Large intestine (tissue), 12 donors: ENCODE measurements at places on chromosomes 3 and 15. TPM values are rescaled to one million over a fixed set of nuclear protein-coding genes. Genes with fewer than 3 reads are reported as not detected.

The TM4SF4 gene
- 56.5 TPM for polyA plus RNA-seq

The DUOXA2 gene
- polyA plus RNA-seq: not detected

The SRPRB gene
- 55.9 TPM for polyA plus RNA-seq

The PRR23A gene
- polyA plus RNA-seq: not detected

The HRH1 gene
- polyA plus RNA-seq: 1.4 TPM

The WNT7A gene
- 0.01 TPM for polyA plus RNA-seq

The CAMK2N2 gene
- 0.72 TPM for polyA plus RNA-seq

The SAMD7 gene
- polyA plus RNA-seq: not detected

The ENTPD3 gene
- polyA plus RNA-seq: 4.3 TPM

The CPB1 gene
- 1.9 TPM for polyA plus RNA-seq

The TRIM71 gene
- polyA plus RNA-seq: 3.6 TPM

The JAGN1 gene
- polyA plus RNA-seq: 49.5 TPM

The CISH gene
- polyA plus RNA-seq: 47.8 TPM

The WNT5A gene
- 11.4 TPM for polyA plus RNA-seq

The SOX14 gene
- not detected for polyA plus RNA-seq

The GOLGA8T gene
- 0.75 TPM for polyA plus RNA-seq

The SI gene
- 722 TPM for polyA plus RNA-seq

The ACP3 gene
- 0.64 TPM for polyA plus RNA-seq

The LPP gene
- 41.2 TPM for polyA plus RNA-seq

The CTXN2 gene
- polyA plus RNA-seq: 0.10 TPM

The GXYLT2 gene
- polyA plus RNA-seq: 3.1 TPM

The ECE2 gene
- 1.4 TPM for polyA plus RNA-seq

The PCOLCE2 gene
- 1.6 TPM for polyA plus RNA-seq

The STARD9 gene
- 10.3 TPM for polyA plus RNA-seq

The SERPINI1 gene
- 4.7 TPM for polyA plus RNA-seq
